Suprapubic skin (tissue), 4 donors: ENCODE measurements at places on chromosomes 6 and 20.

GRCh38 chr6:107809966-107810365, 14.1 kb downstream of the SCML4 start:
- H3K36me3 ChIP-seq, result no peaks in the 10 kb centered on the region
- no peaks in the 10 kb centered on the region for H3K4me1 ChIP-seq
- no peak for DNase-seq
- H3K27ac ChIP-seq, result no peak overlapping the region
- no peak overlapping the region for H3K4me3 ChIP-seq

GRCh38 chr20:53920647-53921245, 149.6 kb downstream of the BCAS1 start:
- H3K27ac ChIP-seq, result no peak overlapping the region
- no peak overlapping the region for H3K4me3 ChIP-seq
- no peak for DNase-seq
- no peaks in the 10 kb centered on the region for H3K36me3 ChIP-seq

DNA sequence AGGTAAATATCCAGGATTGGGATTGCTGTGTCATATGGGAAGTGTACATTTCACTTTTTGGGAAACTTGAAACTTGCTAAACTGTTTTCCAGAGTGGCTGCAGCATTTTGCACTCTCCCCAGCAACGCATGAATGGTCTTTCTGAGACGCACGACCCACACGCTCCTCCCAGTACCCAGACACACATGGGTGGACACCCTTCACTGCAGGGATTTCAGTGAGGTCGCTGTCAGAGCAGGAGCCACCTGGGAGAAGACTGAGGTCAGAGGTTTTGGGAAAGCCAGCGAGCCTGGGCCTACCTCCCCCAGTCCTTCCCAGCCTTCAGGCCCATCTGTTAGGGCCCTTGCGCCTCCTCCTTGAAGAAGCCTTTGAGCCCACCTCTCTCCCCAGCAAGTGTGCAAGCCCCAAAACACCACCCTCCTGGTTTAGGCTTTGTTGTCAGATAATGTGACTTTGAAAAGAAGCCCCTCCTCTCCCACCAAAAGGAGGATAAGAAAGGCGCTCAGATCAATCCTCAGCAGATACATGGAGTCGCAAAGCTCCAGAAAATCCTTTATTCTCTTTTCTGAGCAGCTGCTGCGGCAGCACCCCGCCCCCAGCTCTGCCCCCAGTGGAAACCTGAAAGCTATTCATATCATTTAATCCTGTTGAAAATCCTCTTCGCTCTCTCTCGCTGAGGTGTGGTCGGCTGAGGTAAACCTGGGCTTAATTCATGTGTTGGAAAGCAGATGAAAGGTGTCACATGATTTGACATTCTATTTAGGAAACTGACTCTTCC, 12.7 kb upstream of the JAG1 start:
- H3K4me3 ChIP-seq, result no peak overlapping the region
- H3K27me3 ChIP-seq, result no peaks in the 10 kb centered on the region
- no peaks in the 10 kb centered on the region for H3K36me3 ChIP-seq

DNA sequence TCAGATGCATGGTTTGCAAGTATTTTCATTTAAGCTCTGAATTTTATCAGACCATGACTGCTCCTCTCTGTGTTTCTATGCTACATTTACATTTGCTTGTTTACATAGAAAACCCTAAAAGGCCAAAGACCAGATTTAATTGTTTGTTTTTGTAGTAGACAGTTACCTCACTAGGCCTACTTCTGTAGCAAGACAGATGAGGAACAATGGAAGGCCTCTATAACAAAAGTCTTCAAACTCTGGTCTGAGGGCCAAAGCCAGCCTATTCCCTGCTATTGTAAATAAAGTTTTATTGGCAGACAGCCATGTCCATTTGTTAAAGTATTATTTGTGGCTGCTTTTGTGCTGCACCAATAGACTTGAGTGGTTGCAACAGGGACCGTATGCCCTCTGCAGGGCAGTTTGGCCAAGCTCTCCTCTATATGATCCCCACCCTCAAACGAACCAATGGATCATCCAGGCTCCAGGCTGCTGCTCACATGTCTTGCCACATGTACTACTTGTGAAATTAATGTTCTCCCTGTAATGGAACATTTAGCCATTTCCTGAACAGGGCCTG, 182.0 kb downstream of the DOK5 start:
- no peak overlapping the region for H3K27ac ChIP-seq
- H3K4me3 ChIP-seq, result no peak overlapping the region
- no peaks in the 10 kb centered on the region for H3K36me3 ChIP-seq

DNA sequence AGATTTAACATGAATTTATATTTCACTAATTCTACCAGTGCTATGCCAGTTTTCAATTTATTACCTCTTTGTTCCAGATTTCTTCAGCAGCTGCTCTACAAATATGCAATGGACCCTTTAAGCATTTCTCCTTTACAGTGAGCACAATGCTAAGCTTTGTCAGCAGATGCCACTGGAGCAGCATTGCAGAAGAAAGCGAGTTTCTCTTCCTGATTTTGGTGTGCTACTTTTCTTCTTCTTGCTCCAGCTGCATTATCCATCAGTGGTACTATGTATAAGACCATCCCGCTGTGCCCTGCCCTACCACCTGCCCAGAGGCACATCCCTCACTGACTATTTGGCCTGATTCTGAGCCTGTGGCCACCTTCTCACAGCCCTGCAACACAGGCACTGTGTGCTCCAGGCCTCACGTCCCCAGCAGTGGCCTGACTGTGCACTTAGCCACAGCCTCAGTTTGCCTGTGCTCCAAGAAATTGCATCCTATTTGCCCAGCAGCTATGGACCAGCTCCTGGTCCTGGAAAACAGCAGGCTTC, 84.1 kb downstream of the TNFAIP3 start:
- H3K27me3 ChIP-seq, result no peaks in the 10 kb centered on the region
- H3K4me3 ChIP-seq, result no peak overlapping the region
- no peaks in the 10 kb centered on the region for H3K4me1 ChIP-seq
- no peak for DNase-seq

- no peaks in the 10 kb centered on the region for H3K36me3 ChIP-seq
- H3K27ac ChIP-seq, result no peak overlapping the region
- no peaks in the 10 kb centered on the region for H3K27me3 ChIP-seq
- no peak for DNase-seq
- H3K4me3 ChIP-seq, result no peak overlapping the region
- H3K4me1 ChIP-seq, result peaks cover 13% of the 10 kb centered on the region
These were observed 32.2 kb downstream of the KIF25 start for GRCh38 chr6:168029459-168030217.

DNA sequence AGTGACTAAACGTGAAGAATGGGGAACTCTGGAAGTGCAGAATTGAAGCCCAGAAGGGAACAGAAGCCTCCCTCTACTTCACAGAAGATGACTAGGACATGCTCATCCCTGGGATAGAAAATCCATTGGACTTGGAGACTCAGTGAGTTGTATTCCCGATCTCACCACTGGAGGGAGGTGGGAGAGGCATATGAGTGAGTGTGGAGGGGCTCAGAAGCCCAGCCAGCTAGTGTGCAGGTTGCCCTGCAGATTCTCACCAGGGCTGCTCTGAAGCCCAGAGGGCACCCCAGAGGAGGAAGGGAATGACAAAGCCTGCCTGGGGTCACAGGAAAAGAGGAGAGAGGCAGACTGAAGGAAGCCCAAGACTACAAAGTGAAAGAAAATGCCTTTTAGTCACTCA, 42.1 kb upstream of the HLA-E start:
- no peak overlapping the region for H3K27ac ChIP-seq
- no peak overlapping the region for H3K4me3 ChIP-seq
- H3K36me3 ChIP-seq, result no peaks in the 10 kb centered on the region
- peaks cover 97% of the 10 kb centered on the region for H3K27me3 ChIP-seq

DNA sequence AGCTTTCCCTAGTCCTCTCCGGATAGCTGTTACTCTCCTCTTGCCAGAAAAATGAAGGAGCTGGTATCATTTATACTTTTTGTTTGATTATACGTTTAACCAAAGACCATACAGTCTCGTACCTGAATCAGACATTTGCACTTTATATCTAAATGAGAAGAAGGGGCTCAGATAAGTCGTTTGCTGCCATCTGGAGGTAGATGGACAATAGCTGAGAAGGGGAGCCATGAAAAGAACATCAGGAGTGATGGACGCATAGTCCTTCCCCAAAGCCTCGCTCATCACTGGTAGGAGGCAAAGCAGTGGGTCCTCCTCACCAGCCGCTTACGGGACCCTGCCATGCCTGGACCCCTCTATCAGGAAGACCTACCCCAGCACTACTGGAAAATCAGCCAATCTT, 45.4 kb downstream of the RPF2 start:
- no peak overlapping the region for H3K4me3 ChIP-seq
- DNase-seq, result no peak
- peaks cover 9% of the 10 kb centered on the region for H3K4me1 ChIP-seq
